ENCODE measurements at places on chromosomes 12 and 14.

DNA sequence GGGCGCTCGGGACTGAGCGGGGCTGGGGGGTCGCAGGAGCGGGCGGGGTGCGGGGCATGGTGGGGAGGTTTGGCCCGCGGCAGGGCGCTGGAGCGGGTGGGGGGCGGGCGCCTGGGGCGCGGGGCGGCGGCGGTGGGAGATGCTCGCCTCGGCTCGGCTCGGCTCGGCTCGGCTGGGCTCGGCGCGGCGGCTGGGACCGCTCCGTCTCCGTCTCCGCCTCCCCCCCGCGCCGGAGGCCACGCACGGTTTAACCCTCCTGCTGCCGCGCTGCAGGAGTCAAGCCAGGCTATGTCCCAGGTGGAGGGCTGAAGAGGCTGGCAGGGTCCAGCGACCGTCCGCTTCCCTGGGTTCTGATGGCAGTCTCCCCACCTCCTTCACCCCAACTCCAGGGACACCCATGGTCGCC lies at the start of gene PIANP:
Gene PIANP, minus strand, starts transcription at position 170 of the 406 bp plus-strand sequence. CDS start 2,754 bp downstream, outside the sequence.
- peak; percentile 36 for DNase-seq

DNA sequence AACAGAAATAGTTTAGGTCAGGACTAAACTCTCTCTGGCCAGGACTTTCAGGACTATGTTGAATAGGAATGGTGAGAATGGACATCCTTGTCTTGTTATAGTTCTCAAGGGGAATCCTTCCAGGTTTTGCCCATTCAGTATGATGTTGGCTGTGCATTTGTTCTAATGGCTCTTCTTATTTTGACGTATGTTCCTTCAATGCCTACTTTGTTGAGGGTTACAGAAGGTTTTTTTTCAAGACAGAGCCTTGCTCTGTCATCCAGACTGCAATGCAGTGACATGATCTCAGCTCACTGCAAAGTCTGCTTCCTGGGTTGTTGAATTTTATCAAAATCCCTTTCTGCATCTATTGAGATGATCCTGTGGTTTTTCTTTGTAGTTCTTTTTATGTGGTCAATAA lies 79.5 kb upstream of the NID2 start:
- no peak for DNase-seq

DNA sequence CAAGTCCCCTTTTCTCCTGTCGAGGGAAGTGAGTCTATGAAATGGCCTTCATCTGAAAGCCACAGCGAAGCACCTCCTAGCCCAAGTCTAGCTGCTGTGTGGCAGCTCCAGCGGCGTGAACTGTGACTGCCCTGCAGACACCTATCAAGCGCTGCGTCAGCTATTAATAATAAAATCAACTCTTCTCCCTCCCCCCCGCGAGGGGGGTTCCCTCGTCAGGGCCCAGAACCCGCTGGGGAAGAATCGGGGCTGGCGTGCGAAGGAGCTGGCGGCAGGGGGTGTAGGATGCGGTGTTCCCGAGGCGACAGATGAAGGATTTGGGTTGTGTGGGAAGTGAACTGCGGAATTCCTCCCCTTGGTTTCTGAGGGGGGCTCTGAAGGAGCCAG lies 662 bp upstream of the ATP2A2 start:
- DNase-seq: peak; percentile 74

GRCh38 chr14:73125169-73125588 lies 11.1 kb upstream of the PSEN1 start:
- DNase-seq: no peak

DNA sequence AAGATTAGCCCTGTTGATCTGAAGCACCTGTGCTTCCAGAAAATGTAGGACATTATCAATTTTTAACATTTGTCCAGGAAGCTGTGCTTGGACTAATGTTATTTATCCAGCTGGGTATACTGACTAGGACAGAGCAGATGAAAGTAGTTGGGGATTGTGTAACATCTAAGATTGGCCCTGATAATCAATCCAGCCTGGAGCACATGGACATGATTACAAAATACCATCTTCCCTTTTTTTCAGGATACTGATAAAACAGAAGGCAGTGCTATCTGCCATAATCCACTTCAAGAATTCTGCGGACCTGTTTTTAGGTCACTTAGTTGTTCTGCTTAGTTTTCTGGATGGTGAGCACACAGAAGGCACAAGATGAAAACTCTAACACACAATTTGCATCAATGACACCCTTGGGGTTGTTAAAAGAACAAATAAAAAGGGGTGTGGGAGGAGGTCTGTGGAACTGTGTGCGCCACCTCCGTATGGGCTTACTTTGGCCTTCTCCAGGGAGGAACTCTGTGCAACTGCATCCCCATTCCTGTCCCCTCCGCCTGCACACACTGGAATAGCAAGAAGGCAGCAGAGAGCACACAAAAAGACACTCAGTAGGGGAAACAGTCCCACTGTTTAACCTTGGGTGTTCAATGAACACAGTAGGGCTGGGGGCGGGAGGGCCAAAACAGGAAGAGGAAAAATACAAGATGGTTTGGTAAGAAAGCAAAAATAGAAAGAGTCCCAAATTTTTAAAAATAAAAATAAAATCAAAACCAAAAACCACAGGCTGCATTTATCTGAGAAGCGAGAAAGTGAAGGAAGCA lies 31.1 kb upstream of the DUSP6 start:
- DNase-seq: no peak
